ENCODE measurements at places on chromosomes 2 and 18.

DNA sequence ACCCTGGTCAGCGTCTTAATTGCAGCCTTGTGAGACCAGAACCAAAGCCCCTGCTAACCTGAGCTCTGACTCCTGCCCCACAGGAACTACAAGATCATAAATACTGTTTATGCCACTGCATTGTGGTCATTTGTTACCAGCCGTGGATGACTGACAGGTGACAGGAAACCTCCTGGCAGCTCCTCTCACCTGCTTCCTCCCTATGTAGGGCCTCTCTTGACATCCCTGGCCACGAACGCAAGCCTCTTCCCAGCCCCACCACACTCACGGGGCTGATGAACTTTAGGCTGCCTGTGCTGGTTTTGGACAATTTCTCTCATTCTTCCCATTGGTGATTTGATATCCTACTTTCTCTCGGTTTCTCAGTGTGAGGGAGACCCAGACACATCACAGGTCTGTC, 357.2 kb upstream of the MYT1L start:
- DNase-seq = no peak

GRCh38 chr2:66186537-66186936, 248.4 kb upstream of the MEIS1 start:
- no peak for DNase-seq

DNA sequence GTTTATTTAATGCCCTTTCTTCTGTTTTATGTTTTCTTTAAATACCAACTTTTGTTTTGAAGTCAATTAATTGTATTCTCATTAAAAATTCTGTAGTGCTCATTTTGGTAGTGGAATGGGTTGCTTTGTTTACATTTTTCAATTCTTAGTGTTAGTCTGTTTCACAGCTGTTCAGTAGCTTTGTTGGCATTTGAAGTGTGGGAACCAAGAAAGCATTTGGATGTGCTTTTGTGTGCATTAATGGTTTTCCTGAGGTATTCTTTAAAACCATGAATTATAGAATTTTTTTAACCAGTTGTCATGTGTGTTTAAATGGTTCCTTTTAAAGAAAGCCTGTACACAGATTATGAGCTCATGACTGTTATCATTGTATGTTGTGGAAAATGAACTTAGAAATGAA, 19.7 kb downstream of the MIB1 start:
- DNase-seq = no peak

DNA sequence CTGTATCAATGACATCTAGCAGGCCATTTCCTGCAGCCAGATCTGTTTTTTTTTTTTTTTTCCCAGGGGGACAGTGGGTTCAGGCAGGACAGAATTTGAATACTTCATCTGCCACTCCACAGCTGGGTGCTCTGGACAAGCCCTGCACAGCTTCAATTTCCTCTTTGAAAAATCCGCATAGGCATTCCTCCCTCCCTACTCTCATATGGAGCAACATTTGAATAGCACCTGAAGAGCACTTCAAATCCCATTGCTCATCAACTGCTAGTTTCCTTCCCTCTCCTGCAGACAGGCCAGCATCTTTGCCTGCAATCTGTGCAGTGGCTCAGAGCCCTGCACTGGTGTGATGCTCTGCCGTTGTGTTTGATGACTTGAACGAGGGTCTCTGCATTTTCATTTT, 326.3 kb downstream of the TSN start:
- no peak for DNase-seq

DNA sequence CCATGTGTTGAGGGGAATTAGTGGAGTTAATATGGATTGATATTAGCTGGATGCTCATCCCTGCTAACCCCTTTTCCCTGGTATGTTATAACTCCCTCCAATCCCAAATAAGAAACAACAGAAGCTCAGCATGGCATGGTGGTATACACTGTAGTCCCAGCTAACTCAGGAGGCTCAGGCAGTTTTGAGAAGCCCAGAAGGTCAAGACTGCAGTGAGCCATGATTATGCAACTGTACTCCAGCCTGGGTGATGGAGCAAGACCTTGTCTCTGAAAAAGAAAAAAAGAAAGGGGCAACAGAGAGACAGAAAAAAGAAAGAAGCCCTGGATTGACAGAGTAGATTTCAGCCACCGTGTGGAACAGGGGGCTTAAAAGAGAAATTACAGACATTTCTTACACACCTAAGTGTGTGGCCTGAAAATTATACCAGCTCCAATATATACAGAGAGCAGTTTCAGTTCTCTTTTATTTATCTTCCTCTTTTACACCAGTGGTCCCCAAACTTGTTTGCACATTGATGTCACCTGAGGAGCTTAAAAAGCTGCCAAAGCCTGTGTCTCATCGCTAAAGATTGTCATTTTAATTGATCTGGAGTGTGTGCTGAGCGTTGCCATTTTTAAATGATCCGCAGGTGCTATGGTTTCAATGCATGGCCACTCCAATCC, 203.6 kb downstream of the UBE2E3 start:
- no peak for DNase-seq

DNA sequence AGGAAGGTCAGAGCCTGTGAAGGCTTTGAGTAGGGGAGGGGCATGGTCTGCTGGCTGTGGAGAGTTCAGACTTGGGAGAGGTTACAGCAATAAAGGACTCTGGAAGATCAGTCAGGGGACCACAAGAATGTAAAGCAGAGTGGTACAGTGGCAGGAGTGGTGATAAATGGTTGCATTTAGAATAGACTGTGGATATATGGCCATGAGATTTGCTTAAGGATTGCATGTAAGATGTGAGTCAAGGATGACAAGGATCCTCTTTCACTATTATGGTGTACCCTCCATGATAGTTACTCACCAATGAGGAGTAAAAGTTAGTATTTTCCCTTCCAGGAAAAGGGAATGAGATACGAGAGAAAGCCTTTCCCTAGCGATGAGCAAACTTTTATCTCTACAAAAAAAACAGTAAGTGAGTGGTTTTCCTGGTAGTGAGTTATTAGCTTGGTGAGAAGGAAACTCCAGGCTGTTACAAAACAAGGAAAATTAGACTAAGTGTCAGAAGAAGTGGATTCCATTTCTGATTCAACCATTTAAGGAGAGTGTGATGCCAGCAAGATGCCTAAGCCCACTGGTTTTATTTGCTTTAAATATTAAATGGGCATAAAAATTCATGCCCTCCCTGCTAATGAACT, 818.0 kb upstream of the ACVR2A start:
- no peak for DNase-seq

GRCh38 chr2:96664366-96664925, 21.9 kb downstream of the FER1L5 start:
- DNase-seq = no peak

GRCh38 chr2:239440511-239440959, 39.7 kb upstream of the HDAC4 start:
- no peak for DNase-seq

GRCh38 chr2:150526827-150527226, 39.4 kb upstream of the RND3 start:
- DNase-seq = no peak

DNA sequence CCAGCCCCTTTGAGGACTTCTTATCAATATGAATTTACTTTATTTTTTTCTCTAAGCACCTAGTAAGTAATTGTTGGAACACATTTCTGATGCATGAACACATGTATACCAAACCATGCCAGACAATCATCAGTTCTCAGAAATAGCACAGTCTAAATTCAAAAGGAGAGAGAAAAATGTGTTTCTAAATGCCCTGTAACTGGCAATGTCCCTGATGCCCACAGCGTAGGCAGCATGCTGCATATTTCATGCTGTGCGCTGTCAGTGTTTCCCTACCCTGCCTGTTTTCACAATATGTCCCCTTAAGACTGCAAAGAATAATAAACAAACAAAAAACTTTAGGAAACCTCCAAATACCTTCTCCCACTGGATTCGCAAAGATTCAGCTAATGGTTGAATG, 881.0 kb upstream of the CHAC2 start:
- DNase-seq = no peak

- DNase-seq = no peak
Observed at GRCh38 chr2:195677290-195677689, 20.3 kb downstream of the SLC39A10 start.

DNA sequence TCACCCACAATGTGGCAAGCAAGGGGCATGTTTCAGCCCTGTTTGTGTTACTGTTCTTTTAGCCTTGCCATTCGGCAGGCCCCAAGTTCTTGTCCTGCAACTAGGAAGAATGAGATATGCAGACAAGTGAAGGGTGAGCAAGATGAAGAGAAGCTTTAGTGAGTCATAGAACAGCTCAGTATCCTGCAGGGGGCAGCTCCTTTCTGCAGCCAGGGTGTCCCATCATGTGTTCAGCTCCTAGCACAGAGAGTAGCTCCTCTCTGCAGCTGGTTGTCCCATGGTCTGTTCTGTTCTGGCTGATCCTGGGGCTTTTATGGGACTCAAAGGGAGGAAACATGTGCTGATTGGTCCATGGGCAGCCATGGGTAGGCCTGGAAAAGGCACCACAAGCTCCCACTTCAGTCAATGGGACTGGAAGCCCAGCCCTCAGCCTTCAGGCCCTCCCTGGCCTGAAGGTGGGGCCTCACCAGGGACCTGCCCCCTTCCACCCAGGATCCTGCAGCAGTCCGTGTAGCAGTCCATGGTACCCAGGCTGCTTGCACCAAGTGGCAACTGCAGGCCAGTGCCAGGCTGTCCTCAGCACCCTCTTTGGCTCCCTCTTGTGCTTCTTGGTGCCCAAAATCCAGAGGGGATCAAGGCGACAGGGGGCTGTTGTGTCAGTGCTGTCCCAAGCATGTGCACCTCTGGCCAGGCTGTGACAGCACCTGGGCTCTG, 326.4 kb downstream of the NR4A2 start:
- DNase-seq = no peak

DNA sequence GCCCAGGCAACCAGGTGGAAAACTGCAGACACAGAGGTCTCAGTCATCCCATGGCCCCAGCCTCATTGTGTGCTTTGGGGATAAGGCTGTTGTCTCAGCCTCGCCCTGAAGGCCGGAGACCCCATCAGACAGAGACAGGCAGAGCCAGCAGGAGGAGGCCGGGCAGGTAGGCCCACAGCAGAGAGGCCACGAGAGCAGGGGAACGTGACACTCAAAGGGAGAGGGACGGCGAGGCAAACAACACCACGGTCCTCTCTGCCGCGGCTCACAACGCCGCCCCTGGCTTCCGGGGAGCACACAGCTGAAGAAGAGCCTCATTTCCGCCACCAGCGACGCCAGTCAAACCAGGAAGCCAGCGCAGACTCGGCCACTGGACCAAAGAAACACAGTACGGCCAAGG, 103.3 kb downstream of the ZNF516 start:
- DNase-seq = peak; percentile 7

- DNase-seq = peak; percentile 16
Observed at GRCh38 chr2:98608962-98609604, 694 bp downstream of the UNC50 start.

- DNase-seq = no peak
Observed at GRCh38 chr2:56450047-56450446, 266.3 kb downstream of the CCDC85A start.

- no peak for DNase-seq
Observed at GRCh38 chr18:73366713-73367112, 498.9 kb upstream of the NETO1 start.

DNA sequence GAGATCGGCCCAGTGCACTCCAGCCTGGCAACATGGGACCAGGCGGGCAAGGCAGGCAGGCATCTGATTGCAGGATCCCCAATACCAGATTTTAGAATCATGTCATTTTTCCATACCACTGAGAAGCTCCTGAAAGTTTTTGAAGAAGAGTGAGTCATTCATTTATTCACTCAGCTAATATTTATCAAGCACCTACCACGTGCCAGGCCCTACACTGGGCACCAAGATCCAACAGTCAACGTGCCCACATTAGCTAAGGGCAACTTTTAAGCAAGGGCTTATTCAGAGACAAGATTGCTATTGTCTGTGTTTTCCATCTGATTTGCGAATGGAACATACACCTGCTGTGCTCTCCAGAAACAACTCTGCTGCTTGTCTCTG, 126.8 kb upstream of the LGALSL start:
- no peak for DNase-seq

DNA sequence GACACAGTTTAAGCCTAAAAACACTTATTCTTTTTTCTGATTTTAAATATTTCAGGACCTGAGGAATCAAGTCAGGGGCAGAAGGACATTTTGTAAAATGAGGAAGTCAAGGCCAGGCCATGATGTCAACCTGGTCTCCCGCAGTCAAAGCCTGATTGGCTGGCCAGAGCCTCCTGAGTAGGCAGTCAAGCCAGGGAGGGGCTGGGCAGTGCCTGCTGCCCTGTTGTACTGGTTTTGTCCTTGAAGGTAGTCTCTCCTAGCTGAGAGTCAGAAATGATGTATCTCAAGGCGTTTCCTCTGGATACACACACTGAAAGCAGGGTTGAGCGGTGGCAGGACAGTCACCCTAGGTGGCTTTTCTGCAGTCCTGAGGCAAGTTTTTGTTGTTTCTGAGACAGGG, 19.8 kb downstream of the CCT7 start:
- DNase-seq = no peak

DNA sequence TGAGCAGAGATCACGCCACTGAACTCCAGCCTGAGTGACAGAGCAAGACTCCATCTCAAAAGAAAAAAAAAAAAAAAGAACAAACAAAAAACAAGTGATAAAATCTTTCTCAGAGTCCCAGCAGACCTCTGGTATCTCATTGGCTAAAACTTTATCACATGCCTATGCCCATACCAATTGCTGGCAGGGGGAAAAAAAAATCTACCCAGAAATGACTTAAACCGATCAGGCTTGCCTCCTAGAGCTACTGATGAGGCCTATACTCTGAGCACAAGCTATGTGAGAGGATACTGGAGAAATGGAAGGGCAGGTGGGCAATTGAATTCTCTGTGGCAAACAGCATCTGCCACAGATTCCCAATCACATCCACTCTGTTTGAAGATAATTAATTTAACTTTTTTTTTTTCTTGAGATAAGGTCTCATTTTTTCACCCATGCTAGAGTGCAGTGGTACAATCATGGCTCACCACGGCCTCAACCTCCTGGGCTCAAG, 49.0 kb downstream of the FBXO36 start:
- DNase-seq = no peak

DNA sequence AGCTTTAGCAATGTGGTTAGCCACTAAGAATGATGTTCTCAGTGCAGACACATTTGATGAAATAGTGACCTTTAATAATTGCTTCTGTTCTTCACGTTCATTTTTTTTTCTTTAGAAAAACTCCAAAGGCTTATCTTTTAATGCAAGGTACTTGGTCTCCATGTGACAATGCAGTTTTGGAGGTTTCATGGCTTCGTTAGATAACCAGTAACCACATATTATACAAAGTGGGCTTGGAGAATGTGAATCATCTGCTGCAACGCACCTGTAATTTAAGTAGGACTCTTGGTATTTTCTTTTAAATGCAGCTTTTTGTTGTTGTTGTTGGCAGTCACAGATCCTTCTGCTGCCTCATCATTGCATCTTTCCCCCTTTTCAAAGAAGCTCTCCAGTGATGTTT, 1606.3 kb downstream of the SUCLG1 start:
- no peak for DNase-seq

- no peak for DNase-seq
Observed at GRCh38 chr2:240922982-240923537, 16.9 kb downstream of the CROCC2 start.

GRCh38 chr2:29064346-29064715, 10.0 kb downstream of the PCARE start:
- DNase-seq = no peak
